ENCODE measurements at places on chromosomes 16 and 17.

GRCh38 chr17:30573603-30574175, 96.5 kb downstream of the GOSR1 start:
- no peak for DNase-seq

GRCh38 chr17:77497578-77497934, 356.8 kb downstream of the SEC14L1 start:
- no peak for DNase-seq

DNA sequence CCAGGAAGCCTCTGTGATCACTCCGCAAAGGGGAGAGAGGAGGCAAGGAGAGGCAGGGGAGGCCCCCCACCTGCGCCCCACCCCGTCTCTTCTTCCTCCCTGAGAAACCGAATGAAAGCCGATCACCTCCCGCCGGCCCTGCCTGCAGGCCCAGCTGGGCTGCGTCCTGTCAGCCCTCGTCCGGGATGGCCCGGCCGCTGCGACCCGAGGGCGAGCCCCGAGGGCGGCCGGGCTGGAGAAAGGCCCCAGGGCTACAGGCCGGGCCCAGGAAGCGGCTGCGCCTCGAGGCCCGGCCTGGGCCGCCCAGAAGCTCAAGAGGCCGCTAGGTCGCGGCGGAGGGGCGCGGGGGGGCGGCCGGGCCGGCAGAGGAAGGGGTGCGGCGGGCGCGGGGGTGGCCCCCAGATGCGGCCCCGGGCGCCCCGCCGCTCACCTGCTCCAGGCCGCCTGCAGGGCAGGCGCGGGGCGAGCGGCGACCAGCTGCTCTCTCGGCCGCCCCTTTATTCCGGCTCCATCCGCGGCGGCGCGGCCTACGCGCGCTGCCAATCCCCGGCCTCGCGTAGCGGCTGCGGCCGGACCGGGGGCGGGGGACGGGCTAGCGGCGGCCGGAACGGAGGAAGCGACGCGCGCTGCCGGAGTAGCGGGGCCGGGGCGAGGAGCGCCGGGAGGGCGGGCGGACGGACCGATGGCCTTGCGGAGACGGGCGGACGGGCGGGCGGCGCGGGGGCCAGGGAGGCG, at the start of gene ZNF319:
Gene ZNF319 (minus strand): TSS at position 702 of the 735 bp plus-strand sequence. CDS start 2,407 bp downstream, outside the sequence.
- DNase-seq: no peak

GRCh38 chr17:39406951-39407350, 5.5 kb upstream of the FBXL20 start:
- no peak for DNase-seq

DNA sequence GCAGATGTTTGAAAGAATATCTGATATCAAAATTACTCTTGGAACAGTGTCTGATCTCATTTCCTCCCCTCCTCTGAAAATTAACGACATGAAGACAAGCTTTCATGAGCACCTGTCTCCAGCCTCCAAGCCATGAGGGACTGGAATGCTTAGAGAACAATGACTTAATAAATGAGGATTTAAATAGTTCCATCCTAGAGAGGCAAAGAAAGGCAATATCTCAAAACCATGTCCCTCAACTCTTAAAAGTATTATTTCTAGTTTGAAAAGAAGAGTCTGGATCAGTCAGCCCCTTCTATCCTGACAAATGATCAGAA, 137.5 kb downstream of the ANKFN1 start:
- DNase-seq: no peak

- no peak for DNase-seq
Measured at GRCh38 chr17:66915204-66915611, 49.3 kb upstream of the CACNG4 start.

DNA sequence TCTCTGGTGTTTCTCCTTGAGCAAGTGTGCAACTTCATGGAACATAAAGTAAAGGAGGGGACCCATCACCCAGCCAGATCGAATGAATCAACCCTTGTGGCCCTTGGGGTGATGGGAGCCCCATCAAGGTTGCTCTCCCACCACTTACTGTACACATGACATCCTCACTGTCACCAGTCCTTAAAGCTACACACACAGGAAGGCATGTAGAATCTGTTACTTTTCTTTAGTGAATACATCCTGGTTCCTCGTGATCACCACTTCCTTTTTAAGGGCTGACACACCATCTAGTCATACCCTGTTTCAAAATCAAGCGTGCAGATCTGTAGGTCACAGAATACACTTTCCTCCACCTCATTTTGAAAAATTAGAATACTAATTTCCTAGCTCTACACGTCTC, 22.6 kb upstream of the MPHOSPH6 start:
- DNase-seq: no peak

- no peak for DNase-seq
Measured at GRCh38 chr17:75617218-75617617, 16.0 kb upstream of the SMIM5 start.

DNA sequence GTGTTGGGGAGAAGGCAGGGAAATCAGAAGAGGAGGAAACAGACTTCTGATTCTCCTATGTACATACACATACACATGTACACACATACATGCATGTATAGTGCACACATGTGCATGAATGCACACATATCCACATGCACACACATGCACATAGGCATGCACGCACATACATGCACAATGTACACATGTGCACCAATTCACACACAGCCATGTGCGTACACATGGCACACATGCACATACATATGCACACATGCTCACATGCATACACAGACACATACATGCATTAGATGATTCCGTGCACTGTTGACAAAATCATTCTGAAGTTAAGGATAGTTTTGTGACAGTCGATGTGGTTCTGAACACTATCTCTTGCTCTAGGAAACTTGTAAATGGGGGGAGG, 214.0 kb upstream of the CDH13 start:
- DNase-seq: no peak

GRCh38 chr17:199806-200545, 18.5 kb upstream of the DOC2B start:
- no peak for DNase-seq

DNA sequence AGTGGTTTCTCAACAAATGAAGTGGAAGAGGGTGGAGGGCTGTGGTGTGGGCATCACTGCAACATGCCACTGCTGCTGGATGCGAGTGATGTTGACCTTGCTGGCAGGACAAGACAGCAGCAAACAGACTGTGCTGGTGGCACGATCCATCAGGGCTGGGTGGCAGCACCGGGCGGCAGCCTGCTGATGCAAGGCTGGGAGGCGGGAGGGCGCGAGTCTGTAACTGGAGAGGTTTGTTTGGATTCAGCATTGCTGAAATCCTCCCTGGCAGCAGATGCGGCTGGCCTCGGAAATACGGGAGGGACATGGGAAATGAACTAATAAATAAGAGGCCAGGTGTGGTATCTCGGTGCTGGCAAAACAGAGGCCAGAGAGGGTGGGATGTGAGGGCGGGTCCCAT, 224.2 kb downstream of the ENGASE start:
- DNase-seq: no peak

DNA sequence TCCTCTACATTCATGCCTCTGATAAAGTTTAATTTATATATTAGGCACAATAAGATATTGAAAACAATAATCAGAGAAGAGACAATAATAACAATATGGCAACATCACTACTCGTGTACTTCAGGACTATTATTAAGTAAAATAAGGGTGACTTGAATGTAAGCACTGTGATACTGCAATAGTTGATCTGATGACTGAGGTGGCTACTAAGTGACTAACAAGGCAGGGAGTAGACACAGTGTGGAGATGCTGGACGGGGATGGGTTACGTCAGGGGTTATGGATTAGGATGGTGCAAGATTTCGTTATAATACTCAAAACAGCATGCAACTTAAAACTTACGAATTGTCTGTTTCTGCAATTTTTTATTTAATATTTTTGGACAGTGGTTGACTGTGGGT, 32.5 kb downstream of the CYLD start:
- no peak for DNase-seq

GRCh38 chr17:21095735-21096134, 31.0 kb upstream of the DHRS7B start:
- DNase-seq: no peak
